NCI-H1930 (cell line): ENCODE measurements at places on chromosomes 16 and 17.

DNA sequence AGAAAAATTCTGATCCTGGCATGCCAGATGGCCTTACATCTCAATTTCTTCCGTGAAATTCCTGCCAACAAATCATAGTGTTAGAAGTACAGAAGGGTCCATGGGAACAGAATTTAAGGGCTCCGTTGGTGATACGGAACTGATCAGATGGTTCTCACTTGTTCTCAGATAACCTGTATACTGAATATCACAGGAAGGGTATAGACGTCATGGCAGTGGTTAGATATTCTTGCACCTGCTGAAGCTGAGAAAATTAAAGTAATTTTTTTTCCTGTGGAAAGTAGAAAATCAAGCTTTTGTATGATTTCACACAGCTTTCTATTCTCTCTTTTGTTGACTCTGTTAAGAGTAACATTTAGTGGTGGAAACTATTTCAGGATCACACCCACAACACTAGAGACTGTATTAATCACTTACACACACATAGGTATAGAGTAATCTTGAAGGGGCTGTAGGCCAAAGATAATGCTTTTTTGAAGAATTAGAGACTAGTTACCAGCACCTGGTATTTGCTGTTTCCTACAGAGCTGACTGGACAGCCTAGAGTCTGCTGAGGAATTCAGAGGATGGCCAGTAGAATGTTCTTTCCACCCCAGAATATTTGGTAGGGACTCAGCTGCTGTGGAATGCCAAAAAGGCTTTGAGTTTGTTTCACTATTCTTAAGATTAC, 7.5 kb downstream of the TENT4B start:
- no peak for DNase-seq

GRCh38 chr16:66846831-66847230, 2.6 kb downstream of the CA7 start:
- DNase-seq, result no peak

DNA sequence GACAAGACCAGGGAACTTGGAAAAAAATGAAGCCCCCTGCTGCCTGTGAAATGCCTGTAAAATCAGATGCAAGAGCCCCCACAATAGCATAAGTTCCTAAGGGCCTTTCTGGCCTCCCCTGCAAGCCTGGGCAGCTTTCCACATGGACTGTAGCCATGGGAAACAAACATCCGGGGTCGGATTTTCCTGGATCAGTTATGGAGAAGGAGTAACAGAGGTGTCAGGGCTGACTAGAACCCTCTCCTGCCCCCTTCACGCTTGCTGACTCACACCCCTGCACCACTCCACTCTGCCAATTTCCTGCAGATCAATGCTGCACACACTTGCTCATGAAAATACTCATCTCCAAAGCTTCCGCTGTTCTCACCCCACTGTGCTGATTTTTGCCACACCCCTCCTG, 258.6 kb downstream of the CBLN1 start:
- no peak for DNase-seq

GRCh38 chr16:85401917-85402766, 211.0 kb upstream of the GSE1 start:
- DNase-seq, result no peak

DNA sequence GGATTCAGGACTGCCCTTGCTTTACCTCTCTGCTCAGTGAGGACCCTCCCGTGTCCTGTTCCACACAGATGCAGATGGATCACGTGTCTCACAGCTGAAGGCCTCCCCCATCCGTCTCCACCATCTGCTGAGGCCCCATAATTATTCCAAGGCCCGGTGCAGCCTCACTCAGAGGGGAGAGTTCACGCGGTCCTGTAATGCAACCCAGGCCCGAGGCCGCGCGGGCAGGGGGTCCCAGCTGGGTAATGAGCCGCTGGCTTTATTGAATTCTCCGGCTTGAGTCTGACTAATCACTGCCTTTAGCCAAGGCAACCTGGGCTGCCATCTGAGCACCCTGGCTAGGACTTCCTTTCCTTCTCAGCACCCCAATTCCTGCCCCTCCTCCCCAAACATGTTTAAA, 4.4 kb upstream of the WFIKKN2 start:
- DNase-seq, result no peak

DNA sequence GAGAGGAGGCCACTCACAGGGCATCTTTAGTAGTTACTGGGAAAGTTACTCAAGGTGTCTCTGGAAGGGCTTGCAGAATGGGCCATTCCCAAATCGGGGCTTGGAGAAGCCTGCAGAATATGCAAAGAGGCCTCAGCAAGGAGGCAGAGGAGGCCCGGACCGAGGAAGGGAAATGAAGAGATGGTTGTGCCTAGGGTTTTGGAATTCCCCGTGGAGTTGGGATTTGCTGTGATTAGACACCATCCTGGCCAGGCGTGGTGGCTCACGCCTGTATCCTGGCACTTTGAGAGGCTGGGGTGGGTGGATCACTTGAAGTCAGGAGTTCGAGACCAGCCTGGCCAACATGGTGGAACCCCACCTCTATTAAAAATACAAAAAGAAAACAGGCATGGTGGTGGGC, 193.0 kb downstream of the IRF8 start:
- DNase-seq, result no peak

GRCh38 chr16:2205967-2206313, 686 bp downstream of the MLST8 start:
- no peak for DNase-seq

DNA sequence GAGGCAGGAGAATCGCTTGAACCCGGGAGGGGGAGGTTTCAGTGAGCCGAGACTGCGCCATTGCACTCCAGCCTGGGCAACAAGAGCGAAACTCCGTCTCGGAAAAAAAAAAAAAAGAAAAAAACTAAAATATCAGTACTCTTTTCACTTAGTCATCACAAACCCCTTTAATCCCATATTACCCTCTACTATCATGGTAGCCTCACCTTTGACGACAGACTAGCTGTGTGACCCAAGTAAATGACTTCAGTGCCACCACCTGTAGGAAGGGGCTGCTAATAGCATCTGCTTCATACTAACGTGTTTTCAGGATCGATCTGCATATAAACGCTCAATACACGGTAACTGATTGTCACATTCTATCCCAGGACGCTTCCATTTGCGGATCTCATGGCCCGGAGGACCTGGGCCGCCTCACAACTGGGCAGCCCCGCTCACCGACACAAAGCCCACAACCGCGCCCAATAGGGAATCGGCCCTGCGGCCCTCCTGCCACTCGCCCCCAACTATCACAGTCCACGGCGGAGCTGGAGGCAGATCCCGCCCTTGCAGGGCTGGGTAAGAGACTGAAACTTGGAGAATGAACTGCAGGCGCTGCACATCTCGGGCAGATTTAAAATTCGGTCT, 1.1 kb upstream of the ZNF263 start:
- peak; percentile 80 for DNase-seq

- DNase-seq, result no peak
Measured at GRCh38 chr17:71519285-71519684, 601.5 kb upstream of the SOX9 start.

DNA sequence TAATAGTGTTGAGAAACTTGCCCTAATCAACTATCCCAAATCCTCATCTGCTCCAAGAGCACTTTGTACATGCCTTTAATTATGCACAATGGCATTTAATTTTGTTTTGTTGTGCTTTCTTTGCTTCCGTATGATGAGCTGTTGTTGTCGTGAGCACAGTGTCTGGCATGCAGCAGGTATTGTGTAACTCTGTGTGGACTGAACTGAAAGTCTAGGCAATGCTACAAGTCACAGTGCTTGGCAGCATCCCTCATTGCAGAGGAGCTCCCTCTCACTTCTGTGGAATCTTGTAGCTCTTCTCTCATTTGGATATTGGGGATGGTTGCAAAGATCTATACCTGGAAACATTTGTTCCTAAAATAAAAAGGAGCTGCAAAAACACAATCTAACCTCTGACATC, 502.2 kb upstream of the CA10 start:
- no peak for DNase-seq

DNA sequence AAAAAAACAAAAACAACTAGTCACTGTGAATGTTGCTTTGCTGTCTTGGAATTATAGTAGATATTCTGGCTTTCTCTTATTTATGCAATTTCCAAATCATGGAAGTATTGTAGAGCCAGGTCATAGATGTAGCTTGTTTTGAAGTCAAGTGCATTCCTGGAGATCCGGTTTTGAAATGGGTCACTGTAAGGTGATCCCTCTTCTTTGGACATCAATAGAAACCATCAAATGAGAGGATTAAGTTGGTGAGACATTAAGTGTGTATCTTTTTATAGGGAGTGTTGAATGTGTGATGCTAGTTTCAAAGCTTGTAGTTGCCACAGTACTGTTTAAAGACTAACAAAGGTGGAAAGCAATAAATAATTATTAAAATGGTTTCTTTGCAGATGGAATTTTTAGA, 4.5 kb downstream of the PRKAR1A start:
- no peak for DNase-seq

DNA sequence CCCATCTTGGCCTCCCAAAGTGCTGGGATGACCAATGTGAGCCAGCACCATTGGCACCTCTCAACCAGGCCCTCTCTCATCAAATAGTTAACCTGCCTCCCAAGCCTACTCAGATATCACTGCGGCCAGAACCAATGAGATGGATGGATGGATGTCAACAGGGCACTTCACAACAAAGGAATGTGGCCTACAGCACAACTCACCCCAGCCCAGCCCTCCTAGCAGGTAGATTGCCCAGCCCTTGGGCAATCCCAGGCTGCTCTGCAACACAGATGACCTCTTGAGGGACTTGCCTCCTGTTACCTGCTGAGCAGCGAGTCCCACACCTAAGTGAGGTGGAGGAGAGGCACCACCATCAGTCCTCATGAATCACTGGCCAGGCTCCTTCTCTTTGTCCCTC, 22.6 kb upstream of the KIFC3 start:
- no peak for DNase-seq

GRCh38 chr17:62724398-62725146, 83.5 kb downstream of the MARCHF10 start:
- no peak for DNase-seq

- DNase-seq, result no peak
Measured at GRCh38 chr16:84741340-84741830, 41.6 kb downstream of the USP10 start.

- DNase-seq, result no peak
Measured at GRCh38 chr17:3966720-3967363, 2.6 kb upstream of the ATP2A3 start.

GRCh38 chr17:7064261-7064660, 15.8 kb downstream of the CLEC10A start:
- DNase-seq, result no peak

GRCh38 chr16:23284584-23284983, 17.5 kb upstream of the SCNN1B start:
- no peak for DNase-seq

DNA sequence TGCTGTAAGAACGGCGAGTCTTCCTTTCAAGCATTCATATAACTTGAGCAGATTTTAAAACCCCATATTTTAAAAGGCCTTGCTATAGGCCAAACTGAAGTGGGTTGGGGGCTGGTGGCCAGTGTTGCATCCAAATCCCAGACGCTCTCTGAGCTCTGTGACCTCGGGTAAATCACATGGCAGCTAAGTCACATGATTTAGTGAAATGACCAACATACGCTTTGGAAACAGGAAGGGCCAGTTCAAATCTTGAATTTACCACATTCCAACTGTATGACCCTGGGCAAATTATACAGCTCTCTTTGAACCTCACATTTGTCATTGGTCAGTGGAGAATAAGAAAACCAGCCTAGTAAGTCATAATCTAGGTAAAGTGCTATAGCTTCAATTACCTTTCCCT, 519.3 kb downstream of the HAPSTR1 start:
- DNase-seq, result peak; percentile 25

- no peak for DNase-seq
Measured at GRCh38 chr17:628089-628941, 86.3 kb downstream of the VPS53 start.

DNA sequence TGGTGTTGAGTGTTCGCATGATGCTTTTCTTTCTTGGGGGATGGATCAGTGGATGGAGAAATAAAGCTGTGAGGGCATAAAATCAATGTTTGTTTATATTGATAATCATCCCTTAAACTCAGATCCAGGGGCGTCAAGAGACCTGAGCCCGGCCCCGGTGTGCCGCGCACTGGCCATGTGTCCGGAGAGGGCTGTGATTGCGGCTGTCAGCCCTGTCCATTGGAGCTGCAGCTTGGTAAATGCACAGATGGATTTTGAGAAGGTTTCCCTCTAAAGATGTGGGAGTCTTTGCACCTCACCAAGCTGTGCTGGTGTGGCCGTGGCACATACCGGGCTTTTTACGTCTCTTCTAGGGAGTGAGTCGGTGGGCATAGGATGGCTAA, 21.6 kb upstream of the ZNF750 start:
- DNase-seq, result no peak

DNA sequence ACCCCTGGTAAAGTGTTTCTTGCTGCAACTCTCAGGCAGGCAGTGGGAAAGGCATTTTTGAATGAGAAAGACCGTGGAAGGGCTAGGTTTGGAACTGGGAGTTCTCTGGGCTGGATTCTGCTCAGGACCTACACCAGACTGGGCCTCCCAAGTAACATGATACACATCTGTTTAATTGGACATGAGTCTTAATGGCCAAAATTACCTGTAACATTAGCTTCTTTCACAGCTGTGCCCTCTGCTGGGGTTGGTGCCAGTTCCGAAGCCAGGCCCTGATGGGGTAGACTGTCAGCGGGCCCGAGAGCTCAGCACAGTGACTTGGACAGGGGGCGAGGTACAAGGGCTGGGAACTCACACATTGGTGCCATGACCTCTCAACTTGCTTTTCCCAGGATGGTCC, 118.9 kb upstream of the IRX3 start:
- DNase-seq, result no peak

- no peak for DNase-seq
Measured at GRCh38 chr16:27208796-27209195, 5.5 kb downstream of the KDM8 start.

GRCh38 chr16:69741951-69742904, 12.5 kb downstream of the NOB1 start:
- DNase-seq, result no peak

DNA sequence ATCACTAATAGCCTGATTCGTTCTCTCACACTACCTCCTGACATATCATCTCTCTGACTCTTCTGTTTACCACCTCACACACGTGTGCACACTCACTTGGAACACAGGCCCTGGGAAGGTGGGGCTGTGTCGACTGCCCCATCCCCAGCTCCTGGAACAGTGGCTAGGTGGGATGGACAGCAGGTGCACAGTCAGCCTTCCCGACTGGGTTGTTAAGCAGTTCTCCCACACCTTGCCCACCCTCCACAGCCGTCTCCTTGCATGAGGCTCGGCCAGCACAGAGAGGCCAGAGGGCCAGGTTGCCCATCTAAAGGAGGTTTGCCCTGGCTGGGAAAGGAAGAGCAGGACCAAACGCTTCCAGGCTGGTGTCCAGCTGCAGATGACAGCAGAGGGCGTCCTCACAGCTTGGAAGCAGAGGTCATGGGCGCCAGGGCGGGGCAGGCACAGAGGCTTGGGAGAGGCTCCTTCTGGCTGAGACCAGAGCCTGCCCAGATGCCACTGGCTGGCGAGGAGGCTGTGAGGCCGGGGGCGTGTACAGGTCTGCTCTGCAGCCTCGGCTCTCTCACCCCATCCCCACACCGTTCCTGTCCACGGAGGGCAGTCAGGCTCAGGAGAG, 92.8 kb downstream of the AMFR start:
- DNase-seq, result no peak

- DNase-seq, result no peak
Measured at GRCh38 chr16:12538667-12539091, 265.0 kb downstream of the CPPED1 start.

GRCh38 chr16:14278749-14279148, 207.6 kb downstream of the MRTFB start:
- no peak for DNase-seq
